AML-193 (cell line): ENCODE measurements at places on chromosomes 3 and 15.

DNA sequence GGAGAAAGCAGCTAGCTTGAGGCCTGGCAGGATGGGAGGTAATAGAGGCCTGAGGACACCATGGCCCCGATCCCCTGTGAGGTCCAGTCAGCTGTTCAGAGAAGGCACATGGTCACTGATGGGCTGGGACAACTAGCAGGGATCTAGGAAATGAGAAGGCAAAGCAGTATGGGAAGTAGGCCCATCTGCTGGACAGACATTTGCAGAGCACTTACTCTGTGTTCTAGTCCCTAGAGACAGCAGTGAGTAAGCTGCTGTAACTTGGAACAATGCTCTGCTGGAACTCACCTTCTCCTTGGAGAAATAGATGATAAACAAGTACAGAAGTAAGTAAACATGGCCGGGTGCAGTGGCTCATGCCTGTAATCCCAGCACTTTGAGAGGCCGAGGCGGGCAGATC is 7.1 kb downstream of the ECE2 start:
- DNase-seq, result no peak

DNA sequence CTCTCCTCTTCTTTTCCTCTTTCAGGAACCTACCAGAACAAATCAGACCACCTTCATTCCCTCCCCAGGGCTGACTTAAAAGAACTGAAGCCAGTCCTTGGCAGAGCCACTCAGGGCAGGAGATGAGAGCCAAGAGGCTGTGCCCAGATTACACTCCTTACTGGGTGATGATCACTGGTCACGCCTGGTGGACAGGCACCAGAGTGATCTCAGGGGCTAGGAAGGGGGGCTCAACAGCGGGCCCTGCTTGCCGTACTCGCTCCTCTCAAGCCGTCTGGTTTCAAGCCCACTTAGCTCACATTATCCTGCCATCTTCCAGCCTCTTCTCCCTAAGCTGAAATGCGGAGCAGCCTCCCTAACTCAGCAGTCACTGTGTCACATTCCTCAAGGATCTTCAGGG is 1.7 kb upstream of the FAH start:
- DNase-seq, result no peak

GRCh38 chr3:85161544-85161943 is 202.8 kb downstream of the CADM2 start:
- no peak for DNase-seq

GRCh38 chr15:69554279-69554961 is 101.8 kb downstream of the RPLP1 start:
- DNase-seq, result no peak

DNA sequence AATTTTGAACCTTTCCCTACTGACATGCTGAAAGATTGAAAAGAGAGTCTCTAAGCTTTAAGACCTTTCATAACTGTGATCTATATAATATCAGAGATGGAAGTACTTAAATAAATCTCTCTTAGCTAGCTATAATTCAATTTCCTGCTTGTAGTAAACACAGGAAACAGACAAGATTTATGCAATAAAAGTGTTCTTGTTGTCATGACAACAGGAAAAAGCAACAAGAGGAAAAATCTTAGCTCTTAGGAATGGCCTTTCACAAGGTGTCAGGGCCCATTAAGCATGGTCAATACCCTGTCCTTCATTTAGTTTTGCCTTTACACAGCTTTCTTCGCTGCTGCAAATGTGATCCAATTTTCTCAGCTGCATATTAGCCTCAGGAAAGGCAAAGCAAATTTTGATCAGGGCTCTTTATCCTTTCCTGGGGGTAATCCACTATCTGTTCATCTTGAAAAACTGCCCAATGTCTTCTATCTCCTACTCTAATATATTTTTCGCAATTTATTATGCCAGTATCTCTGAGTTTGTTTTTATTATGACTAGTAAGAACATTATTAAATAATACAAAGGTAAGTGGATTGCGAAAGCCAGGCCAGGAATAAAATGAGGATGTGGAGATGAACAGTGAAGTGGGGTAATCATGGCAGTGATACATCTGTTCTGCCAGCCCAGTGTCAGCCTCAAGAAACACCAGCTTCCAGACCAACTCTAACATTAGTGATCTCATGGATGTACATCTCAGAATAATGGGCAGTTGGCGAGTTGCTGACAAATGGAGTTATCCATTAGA is 28.7 kb downstream of the SIDT1 start:
- DNase-seq, result peak; percentile 6
